PC-9 (cell line): ENCODE measurements at places on chromosomes 11 and 22. TPM values are rescaled to one million over a fixed set of nuclear protein-coding genes. Genes with fewer than 3 reads are reported as not detected.

DNA sequence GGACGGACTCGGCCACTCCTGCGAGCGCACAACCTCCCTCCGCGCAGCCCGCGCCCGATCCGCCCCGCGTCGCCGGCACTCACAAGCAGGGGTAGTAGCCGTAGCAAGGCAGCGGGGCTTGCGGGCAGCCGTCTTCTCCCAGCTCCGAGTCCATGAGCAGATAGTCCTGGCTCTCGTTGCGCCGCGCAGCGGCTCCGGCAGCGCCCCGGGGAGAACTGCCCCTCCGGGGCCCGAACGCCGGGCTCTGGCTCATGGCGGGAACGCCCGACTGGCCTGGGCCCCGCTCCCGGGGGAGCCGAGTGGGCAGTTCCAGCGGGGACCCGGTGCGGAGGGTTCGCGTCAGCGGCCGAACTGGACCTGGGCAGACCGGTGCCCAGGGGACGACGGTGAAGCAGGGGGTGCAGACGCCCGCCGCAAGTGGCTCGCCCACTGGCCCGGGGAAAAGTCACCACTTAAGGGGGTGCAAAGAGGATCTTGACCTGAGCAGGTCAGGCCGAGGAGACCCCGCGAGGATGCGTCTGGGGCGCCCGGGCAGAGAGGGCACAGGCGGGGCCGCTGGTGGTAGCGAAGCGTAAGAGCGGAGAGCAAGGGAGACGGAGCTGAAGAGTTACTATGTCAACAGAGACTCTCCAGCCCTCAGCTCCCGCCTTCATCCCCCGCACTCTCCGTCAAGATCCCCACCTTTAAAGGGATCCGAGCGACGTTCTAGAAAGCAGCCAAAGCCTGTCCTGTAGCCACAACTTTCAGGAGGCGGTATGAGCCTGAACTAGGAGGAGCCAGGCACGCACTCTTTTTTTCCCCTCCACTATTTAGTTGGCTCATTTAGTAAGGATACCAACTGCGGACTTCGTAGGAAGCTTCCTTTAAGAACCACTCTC lies at the start of gene TRPC6:
Gene TRPC6 (minus strand): TSS at position 757 of the 878 bp plus-strand sequence. CDS start 504 bp downstream, at position 253.
- DNase-seq = no peak

- no peak for DNase-seq
Observed at GRCh38 chr11:77198440-77198849, 70.4 kb downstream of the MYO7A start.

Gene NAALAD2
- not detected in 2 replicates for total RNA-seq

- DNase-seq = no peak
Observed at GRCh38 chr11:115803073-115803740, 299.0 kb upstream of the CADM1 start.

DNA sequence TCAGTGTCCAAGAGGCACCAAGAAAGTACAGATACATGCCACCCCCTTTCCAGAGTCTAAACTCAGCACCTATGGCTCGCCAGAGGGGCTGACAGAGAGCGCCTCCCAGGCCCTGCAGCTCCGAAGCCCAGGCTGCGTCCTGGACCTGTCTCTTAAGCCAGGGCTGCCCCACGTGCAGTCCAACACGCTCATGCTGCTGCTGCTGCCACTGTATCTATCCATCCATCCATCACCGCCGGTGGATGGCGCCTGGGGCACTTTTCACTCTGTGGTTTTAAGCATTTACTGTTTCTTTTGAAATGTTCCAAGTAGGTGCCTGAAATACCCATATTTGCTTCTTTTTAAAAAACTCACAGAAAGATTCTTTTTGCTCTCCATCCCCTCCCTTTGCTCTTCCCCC lies 41.8 kb downstream of the MACROD1 start:
- DNase-seq = no peak

Gene OR4C5
- total RNA-seq = not detected in 2 replicates

DNA sequence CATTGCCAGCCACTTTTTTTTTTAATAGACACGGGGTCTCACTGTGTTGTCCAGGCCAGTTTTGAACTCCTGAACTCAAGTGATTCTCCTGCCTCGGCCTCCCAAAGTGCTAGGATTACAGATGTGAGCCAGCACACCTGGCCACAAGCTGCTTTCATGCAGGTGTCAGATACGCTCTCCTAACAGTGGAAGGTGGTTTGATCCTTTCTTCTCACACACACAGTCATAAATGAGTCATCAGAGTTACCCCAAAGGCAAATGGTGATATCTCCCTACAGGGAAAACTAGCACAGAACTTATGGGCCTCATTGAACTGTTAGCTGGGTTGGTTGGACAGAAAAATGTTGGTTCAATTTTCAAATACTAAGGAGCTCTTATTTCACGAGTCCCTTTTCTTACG lies 38.2 kb upstream of the UBASH3B start:
- DNase-seq = peak; percentile 62

GRCh38 chr11:63532799-63533475 lies 3.7 kb upstream of the PLAAT4 start:
- DNase-seq = no peak

- DNase-seq = no peak
Observed at GRCh38 chr11:255176-255575, 18.4 kb downstream of the PSMD13 start.

DNA sequence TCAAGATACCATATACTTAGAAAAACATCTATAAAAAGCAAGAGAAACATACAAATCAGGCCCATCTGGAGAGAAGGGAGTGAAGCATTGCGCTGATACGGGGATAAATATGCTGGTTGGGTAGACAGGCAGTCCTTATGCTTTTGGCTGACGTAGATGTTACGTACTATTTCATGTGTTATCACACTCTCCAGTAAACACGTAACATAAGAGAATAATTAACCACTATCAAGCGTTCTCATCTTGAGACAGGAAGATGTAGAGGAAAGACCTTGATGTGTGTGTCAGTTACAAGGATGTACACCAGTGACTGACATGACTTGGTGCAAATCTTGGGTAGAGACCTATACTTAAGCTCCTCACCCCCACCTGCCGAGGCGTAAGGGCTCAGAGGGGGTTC lies 86.7 kb upstream of the PRODH start:
- no peak for DNase-seq

Gene FXYD2
- not detected in 2 replicates for total RNA-seq

DNA sequence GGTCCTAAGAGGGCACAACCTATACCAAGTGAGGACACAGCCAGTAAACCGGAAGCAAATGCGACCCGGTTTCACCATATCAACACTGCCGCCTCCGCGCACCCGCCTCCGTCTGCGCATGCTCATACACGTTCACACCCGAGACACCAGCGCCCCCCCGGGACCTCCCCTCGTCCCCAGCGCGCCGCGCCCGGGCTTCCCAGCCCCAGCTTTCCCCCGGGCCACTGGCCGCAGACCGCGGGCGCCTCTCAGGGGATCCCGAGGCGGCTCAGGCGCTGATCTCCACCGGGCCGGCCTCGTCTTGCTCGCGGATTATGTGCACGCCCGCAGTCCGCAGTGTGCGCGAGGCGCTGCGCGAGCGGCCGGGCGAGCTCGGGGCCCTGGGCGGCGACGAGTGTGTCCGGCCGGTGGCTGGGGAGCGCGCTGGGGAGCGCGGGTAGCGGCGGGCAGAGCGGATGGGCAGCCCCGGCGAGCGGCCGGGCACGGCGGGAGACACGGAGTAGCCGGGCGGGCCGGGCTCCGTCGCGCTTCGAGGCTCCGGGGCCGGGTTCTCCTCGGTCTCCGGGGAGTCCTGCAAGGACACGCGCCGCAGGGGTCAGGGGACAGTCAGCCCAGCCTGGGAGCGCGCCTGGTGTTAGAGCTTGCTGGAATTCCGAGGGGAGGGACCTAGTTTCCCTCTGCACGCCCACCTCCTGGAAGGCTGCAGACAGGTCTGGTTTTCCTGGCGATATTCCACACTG lies 2.0 kb downstream of the HEPN1 start:
- no peak for DNase-seq

Gene PDGFD
- 6.1 and 6.9 TPM in 2 replicates for total RNA-seq

Gene KRTAP5-9
- total RNA-seq = not detected in 2 replicates

Gene SEC14L6
- 0.31 and 0.33 TPM in 2 replicates for total RNA-seq

DNA sequence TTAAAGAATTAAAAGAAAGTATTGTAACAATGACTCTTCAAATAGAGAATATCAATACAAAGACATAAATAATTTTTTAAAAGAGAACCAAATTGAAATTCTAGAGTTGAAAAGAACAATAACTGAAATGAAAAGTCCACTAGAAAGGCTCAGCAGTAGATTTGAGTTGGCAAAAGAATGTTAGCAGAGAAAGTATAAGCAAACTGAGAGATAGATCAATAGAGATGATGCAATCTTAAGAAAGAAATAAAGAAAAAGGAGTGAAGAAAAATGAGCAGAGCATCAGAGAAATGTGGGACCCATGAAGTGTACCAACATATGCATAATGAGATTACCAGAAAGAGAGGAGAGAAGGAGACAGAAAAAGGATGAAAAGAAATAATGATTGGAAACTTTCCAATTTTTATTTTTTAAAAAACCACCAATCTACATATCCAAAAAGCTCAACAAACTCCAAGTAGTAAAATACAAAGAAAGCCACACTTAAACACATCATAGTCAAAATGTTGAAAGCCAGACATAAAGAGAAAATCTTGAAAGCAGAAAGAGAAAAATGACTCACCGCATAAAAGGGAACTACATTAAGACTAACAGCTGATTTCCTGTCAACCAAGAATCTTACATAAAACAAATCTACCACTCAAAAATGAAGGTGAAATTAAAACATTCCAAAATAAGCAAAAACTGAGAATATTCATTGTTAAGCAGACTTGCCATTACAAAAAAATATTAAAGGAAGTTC lies 20.9 kb downstream of the NCF4 start:
- no peak for DNase-seq

DNA sequence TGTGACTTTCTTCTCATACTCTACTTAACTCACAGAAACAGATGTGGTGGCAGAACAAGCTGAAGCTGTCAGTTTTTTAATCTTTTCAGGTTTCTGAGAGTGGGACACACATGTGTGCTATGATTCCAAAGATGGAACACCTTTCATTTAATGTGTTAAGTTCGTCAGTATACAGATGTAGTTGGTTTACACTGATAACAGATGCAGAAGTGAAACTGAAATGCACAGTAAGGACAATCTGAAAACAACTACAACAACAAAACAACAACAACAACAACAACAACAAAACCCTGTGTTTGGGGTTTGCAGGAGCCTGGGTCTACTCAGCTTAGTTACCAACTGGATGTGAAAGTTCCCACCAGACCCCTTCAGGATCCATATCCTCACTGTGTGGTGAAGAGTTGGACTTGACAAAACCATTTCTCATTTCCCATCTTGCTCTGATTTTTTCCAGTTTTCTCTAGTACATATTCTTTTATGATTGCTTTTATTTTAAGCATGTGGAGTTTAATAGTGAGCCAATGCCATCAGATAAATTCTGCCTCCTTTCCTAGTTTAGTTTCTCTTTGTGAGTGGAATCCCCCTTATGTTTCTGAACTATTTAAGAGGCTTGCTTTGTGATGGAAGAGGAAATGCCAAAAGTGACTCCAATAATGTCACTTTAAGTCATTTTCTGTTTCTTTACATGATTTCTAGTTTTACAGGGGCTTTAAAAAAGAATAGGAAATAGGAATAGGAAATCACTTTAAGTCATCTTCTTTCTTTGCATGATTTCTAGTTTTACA lies 47.8 kb downstream of the ARHGAP42 start:
- DNase-seq = no peak

GRCh38 chr22:34897126-34897525 lies 168.8 kb upstream of the ISX start:
- no peak for DNase-seq

GRCh38 chr11:67373648-67374570 lies 511 bp upstream of the CLCF1 start:
- DNase-seq = peak; percentile 99

DNA sequence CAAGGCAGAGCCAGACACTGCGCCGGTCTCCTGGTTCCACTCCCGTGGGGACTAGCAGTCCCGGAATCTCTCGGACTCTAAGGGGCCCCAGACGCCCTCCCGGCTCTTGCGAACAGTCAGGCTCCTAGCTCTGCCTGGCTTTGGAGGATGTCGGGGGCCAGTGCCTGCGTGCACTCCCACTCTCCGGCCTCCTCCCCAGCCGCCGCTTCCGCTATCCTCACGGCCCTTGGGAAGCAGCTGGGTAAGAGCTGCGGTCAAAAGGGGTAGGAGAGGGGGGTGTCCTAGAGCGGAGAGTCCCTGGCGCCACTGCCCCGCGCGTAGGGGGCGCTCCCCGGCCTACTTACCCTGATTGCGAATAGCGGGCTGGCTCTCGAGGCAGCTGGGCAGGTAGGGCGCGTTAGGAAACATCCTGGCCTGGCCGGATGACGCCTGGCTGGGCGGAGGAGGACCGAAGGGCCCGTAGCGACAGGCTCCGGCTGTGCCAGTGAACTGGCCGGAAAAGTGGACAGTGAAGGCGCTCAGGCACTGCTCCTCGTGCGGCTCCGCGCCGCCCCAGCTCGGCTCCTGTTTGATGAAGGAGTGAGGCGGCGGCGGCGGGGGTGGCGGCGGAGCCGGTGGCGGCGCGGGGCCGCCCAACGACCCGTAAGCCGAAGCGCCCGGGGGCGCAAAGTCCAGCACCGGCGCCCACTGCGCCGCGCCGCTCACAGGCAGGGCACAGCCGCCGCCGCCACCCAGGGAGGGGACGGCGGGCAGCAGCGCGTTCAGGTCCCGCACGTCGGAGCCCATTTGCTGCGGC lies 785 bp downstream of the WT1 start:
- DNase-seq = no peak

DNA sequence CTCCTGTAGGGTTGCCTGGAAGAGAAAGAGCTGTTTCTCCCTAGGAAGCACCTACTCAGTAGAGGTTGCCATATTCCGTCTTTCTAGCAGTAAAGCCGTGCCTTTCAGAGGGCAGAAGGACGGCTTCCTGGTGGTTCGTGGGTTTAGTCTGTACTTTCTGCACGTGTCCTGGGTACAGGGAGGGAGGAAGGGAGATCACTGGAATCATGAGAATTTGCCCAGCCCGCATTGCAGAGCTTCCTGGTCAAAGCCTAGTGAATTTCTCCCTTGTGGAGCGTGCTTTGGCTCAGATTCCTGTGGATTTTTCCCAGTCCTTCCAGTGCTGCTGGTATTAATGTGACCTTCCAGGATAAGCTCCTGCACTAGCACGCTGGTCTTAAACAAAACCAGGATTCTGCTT lies 44.9 kb downstream of the GRAMD1B start:
- no peak for DNase-seq

GRCh38 chr11:76234416-76235232 lies 28.3 kb upstream of the WNT11 start:
- no peak for DNase-seq

DNA sequence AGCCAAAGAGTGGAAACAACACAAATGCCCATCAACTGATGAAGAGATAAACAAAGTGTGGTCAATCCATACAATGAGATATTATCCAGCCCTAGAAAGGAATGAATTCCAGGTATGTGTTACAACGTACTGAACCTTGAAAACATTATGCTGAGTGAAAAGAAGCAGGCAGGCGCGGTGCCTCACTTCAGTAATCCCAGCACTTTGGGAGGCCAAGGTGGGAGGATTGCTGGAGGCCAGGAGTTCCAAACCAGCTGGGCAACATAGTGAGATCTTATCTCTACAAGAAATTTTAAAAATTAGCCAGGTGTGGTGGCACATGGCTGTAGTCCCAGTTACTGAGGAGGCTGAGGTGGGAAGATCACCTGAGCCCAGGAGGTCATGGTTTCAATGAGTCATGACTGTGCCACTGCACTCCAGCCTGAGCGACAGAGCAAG lies 24.6 kb upstream of the TESMIN start:
- DNase-seq = peak; percentile 92

Gene PICK1
- 52.0 and 55.9 TPM in 2 replicates for total RNA-seq
